ENCODE measurements at places on chromosomes 3 and 15. TPM values are rescaled to one million over a fixed set of nuclear protein-coding genes. Genes with fewer than 3 reads are reported as not detected.
A peak's percentile ranks its signal among the peaks of the same experiment; 100 is the strongest.

Gene OCA2
- total RNA-seq = not detected

Gene LRTM1
- not detected for total RNA-seq

DNA sequence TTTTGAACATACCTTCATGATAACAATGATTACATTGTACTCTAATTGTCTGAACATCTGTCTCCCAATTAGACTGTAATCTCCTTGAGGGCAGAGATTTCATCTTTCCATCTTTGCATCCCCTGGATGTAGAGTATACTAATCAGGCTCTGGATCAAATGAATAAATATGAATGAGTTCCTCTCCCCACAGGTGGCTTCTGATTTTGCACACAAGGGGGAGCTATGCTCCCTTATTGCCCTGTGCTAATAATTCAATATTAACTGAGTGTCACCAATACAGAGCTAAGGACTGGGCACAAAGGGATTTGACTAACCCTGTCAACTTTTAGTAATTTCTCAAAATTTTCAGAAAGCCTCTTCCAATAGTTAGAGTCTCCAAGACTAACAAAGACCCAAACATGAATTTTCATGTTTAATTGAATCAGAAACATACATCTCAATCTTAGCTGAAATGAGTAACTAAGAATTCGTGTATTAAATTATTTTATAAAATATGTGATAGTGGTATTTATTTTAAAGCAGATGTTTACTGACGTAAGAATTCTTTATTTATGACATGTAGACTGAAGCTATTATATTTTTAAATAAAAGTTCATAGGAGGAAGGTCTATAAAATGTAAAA lies 3.0 kb downstream of the DUOXA1 start:
- H3K4me3 ChIP-seq = no peak overlapping the region
- H3K36me3 ChIP-seq = no peaks in the 10 kb centered on the region
- H3K4me1 ChIP-seq = peaks cover 17% of the 10 kb centered on the region
- DNase-seq = no peak

GRCh38 chr3:149151843-149152242 lies 22.4 kb downstream of the HPS3 start:
- H3K4me1 ChIP-seq = peaks cover 12% of the 10 kb centered on the region
- H3K4me3 ChIP-seq = no peak overlapping the region
- H3K27ac ChIP-seq = peak overlapping the region; percentile 36
- no peak for DNase-seq

GRCh38 chr15:31934821-31935220 lies 95.5 kb upstream of the CHRNA7 start:
- H3K27me3 ChIP-seq = peaks cover 31% of the 10 kb centered on the region
- no peak overlapping the region for H3K27ac ChIP-seq
- H3K4me1 ChIP-seq = no peaks in the 10 kb centered on the region
- no peaks in the 10 kb centered on the region for H3K36me3 ChIP-seq
- no peak for DNase-seq
- no peak overlapping the region for H3K4me3 ChIP-seq

- H3K27ac ChIP-seq = no peak overlapping the region
- no peak overlapping the region for H3K4me3 ChIP-seq
- H3K36me3 ChIP-seq = no peaks in the 10 kb centered on the region
- no peaks in the 10 kb centered on the region for H3K4me1 ChIP-seq
- no peak for DNase-seq
These were observed 29.9 kb upstream of the RGMA start for GRCh38 chr15:93118904-93119303.
